Stomach (tissue), 19 donors: ENCODE measurements at places on chromosomes 3 and 15. TPM values are rescaled to one million over a fixed set of nuclear protein-coding genes. Genes with fewer than 3 reads are reported as not detected.

FETUB gene
- total RNA-seq, result not detected

ATP8B4 gene
- 6.7 TPM for total RNA-seq

- DNase-seq, result peak; percentile 22
- H3K27ac ChIP-seq, result no peak overlapping the region
- peaks cover 26% of the 10 kb centered on the region for H3K4me1 ChIP-seq
- H3K27me3 ChIP-seq, result no peaks in the 10 kb centered on the region
- no peaks in the 10 kb centered on the region for H3K36me3 ChIP-seq
These were observed 73.3 kb downstream of the PTPRG start for GRCh38 chr3:61634678-61635077.

PARP9 gene
- total RNA-seq, result 1.4 TPM

DNA sequence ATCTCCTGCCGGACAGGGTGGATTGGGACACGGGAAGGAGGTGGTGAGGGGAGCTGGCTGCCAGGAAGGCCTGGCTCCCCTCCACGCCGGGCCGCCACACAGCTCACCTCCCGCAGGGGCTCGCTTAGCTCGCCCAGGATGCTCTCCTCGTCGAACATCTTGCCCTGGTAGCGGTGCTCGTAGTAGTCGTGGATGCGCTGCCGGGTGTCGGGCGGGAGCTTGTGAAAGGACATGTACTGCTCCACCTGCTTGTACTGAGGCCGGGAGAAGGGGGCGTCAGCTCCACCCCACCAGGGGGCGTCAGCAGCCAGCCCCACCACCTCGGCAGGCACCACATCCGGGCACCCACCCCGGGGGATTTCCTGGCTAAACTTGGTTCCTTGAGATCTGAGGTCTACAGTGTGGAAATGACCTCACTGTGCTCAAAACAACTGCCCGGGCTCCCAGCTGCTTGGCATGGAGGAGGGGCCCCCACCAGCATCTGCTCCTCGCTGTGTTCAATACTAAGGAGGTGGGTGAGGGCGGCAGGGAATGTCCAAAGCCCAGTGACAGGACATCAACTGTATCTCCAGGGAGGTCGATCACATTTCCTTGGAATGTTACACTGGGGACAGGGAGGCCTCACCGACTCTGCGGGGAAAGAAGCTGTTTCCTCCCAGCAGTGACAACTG lies 43.4 kb downstream of the HCN4 start:
- DNase-seq, result no peak
- no peaks in the 10 kb centered on the region for H3K4me1 ChIP-seq
- H3K27ac ChIP-seq, result no peak overlapping the region

DNA sequence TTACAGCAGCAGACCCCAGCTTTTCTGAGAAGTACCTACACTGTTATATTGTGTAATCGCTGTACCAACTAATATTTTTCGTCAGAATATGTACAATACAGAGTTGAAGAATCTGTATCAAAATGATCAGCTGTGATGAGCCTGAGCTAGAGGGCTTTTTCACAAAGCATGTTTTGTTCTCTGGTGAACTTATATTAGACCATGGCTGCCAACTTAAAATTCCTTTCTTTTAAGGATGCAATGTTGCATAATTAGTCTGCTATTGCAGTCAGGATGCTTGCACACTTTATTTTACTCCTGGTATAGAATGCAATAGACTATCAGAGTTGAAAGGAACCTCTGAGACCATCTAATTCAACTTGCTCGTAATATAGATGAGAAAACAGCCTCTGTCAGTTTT lies 127.8 kb downstream of the RBMS3 start:
- no peaks in the 10 kb centered on the region for H3K27me3 ChIP-seq
- no peak overlapping the region for H3K27ac ChIP-seq
- H3K4me3 ChIP-seq, result no peak overlapping the region
- DNase-seq, result no peak
- no peaks in the 10 kb centered on the region for H3K4me1 ChIP-seq

ENTPD3 gene
- total RNA-seq, result not detected

DNA sequence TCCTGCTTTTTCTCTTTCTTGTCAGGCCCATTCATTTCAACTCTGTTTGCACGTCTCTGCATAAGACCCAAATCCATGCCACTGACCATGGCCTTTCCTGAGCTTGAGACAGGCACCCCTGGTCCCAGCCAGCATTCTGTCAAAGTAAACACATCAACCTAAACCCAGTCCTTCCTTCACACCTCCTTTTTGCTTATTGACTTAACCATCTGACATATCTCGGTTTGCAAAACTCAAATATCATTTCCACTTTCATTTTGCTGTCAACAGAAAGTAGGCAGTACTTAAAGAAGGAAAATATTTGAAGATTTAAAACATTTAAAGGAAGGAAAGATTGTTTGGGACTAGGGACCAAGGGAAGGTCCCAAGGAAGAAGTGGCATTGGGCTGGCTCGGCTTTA lies 48.2 kb upstream of the KBTBD8 start:
- H3K27ac ChIP-seq, result no peak overlapping the region
- no peaks in the 10 kb centered on the region for H3K4me1 ChIP-seq
- H3K4me3 ChIP-seq, result no peak overlapping the region
- no peak for DNase-seq
- H3K27me3 ChIP-seq, result no peaks in the 10 kb centered on the region
- no peaks in the 10 kb centered on the region for H3K36me3 ChIP-seq

ASB14 gene
- total RNA-seq, result not detected

DNA sequence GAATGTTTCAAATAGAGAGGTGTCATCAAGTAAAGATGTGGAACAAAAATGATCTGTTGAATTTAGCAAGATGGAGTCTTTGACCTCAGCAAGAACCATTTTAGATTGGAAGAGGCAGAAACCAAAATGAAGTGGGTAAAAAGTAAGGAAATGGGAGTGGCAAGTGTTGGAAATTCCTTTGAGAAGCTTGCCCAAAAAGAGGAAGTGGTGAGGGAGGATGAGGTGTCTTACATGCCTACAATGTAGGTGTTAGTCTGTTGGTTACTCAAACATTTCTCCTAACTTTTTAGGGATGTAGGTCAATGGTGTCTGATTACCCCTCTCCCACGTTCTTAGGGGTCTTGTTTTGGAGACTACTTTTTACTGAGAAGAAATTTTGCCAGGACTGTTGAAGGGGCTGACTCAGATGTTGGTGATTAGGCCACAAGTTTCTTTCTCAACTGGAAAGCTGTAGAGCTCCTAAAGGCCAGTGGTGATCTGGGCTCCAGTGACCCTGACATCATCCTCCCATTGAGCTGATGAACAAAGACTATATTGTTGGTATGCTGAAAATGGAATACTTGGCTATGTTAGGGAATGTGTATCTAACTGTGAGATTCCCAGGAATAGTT lies 5.1 kb downstream of the PPP2R3A start:
- no peak overlapping the region for H3K27ac ChIP-seq
- peaks cover 75% of the 10 kb centered on the region for H3K4me1 ChIP-seq
- no peaks in the 10 kb centered on the region for H3K36me3 ChIP-seq
- no peaks in the 10 kb centered on the region for H3K27me3 ChIP-seq

GRAMD2A gene
- total RNA-seq, result not detected

DNA sequence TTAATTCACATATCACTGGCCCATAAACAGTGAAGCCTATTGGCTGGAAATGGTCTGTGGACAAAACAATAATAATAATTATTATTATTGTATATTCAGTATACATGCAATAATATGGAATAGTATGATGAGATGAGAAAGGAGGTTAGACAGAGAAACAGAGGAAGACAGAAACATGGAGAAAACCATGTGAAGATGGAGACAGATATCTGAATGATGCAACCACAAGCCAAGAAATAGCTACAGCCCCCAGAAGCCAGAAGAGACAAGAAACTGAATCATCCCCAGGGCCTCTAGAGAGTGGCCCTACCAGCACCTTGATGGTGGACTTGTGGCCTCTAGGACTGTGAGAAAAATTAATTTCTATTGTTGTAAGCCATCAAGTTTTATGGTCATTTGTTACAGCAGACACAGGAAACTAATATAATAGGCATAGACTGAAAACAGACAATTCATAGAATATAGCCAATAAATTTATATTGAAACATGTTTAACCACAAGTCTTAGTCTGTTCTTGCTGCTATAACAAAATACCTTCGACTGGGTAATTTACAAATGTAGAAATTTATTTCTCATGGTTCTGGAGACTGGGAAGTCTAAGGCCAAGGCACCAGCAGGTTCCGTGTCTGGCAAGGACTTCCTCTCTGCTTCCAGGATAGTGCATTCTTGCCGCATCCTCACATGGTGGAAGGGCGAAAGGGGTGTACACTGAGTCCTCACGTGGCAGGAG lies 31.6 kb downstream of the MCF2L2 start:
- H3K27ac ChIP-seq, result no peak overlapping the region
- no peaks in the 10 kb centered on the region for H3K4me1 ChIP-seq
- peaks cover 16% of the 10 kb centered on the region for H3K27me3 ChIP-seq
- DNase-seq, result no peak
- no peaks in the 10 kb centered on the region for H3K36me3 ChIP-seq

DNA sequence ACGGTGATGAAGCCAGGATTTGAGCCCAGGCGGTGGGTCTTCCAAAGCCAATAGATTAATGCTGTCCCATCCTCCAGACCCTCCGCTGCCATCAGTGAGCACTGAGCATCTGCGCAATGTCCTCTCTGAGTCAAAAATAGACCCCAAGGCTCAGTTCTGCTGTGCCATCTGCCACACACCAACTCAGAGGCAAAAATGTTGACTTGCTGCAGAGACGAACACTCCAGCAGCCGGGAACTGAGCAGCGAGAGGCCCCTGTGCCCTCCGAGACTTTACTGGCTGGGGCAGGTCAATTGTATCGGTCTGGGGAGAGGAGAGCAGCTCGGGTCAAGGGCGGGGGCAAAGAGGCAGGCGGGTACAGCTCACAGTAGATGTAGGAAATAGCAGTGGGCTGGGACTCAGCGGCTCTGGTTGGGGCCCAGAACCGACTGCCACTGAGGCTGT lies 41.5 kb upstream of the ATP2B2 start:
- no peak for DNase-seq
- H3K4me3 ChIP-seq, result no peak overlapping the region
- H3K27me3 ChIP-seq, result peaks cover 11% of the 10 kb centered on the region
- H3K36me3 ChIP-seq, result no peaks in the 10 kb centered on the region
- no peaks in the 10 kb centered on the region for H3K4me1 ChIP-seq

HHLA2 gene
- total RNA-seq, result 18.8 TPM

DNA sequence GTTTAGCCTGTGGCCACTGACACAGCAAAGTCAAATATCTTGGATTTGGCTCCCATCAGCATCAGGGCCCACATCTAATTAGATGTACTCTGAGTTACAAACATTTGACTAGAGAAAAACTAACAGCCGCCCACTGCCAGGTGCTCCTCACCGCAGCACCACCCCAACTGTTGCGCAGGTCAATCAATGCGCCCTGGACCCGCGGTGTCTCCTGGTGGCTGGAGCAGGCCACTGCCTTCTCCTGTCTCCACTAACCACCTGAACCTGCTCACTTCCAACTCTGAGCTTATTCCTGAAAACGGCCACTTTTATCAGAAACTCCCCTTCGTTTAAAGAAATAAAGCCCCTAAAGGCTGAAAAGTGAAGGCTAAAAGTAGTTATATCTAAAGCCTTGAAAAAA lies 4.3 kb downstream of the RIOX2 start:
- no peak overlapping the region for H3K27ac ChIP-seq
- no peak for DNase-seq
- no peaks in the 10 kb centered on the region for H3K27me3 ChIP-seq
- H3K4me1 ChIP-seq, result peaks cover 20% of the 10 kb centered on the region

GOLGA6A gene
- not detected for total RNA-seq

GRCh38 chr3:22734756-22735155 lies 468.4 kb upstream of the UBE2E2 start:
- H3K4me3 ChIP-seq, result no peak overlapping the region
- no peaks in the 10 kb centered on the region for H3K27me3 ChIP-seq
- DNase-seq, result no peak
- no peaks in the 10 kb centered on the region for H3K36me3 ChIP-seq
- no peak overlapping the region for H3K27ac ChIP-seq

AGTR1 gene
- total RNA-seq, result 10.3 TPM

DNA sequence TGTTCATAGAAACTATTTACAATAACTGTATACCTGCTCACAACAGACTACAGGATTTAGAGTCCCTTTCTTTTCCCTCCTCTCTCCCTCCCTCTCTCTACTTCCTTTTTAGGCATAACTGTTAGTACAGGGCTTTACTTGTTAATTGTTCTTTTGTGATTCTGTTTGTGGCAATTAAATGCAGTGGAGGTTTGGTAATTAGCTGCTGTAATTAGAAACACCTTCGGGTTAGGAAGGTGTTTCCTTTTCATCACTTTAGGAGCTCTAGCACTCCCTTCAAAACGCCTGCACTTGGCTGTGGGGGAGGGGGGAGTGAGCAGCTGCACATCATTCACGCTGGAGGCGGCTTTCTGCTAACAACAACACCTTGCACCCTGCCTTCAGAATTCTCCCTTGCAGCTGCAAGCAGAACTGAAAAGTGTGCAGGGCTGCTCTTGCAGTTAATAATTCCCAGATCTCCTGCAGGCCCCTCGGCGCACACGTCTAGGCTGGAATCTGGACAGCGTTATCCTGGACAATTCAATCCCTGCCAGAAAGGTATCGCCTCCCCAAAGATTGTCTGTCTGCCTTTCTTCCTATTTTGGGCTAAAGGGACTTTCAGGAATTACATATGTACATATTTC lies 242.6 kb upstream of the RGMA start:
- no peaks in the 10 kb centered on the region for H3K36me3 ChIP-seq
- DNase-seq, result peak; percentile 76
- peaks cover 19% of the 10 kb centered on the region for H3K4me1 ChIP-seq
- no peak overlapping the region for H3K4me3 ChIP-seq

DNA sequence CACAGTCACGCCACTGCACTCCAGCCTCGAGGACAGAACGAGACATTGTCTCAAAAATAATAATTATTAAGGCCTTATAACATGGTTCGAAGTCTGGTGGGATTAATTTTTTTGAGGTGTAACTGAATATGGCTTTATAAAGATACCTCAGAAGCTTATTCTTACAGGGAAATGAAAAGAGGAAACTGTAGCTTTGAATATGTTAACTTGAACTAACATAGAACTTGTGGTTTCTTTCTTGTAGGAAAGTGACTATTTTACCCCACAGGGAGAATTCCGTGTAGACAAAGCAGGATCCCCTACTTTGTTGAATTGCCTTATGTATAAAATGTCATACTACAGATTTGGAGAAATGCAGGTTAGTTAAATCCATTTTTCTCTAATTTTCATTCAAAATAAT lies 96.3 kb downstream of the STT3B start:
- no peaks in the 10 kb centered on the region for H3K4me1 ChIP-seq
- H3K4me3 ChIP-seq, result no peak overlapping the region
- DNase-seq, result no peak
- no peaks in the 10 kb centered on the region for H3K27me3 ChIP-seq
- H3K27ac ChIP-seq, result no peak overlapping the region

MME gene
- total RNA-seq, result 16.5 TPM

GRCh38 chr3:30344288-30344687 lies 262.1 kb upstream of the TGFBR2 start:
- no peaks in the 10 kb centered on the region for H3K27me3 ChIP-seq
- H3K36me3 ChIP-seq, result no peaks in the 10 kb centered on the region
- no peak overlapping the region for H3K4me3 ChIP-seq
- H3K27ac ChIP-seq, result peak overlapping the region; percentile 30

FNDC3B gene
- 75.3 TPM for total RNA-seq

GRCh38 chr3:129483870-129484269 lies 43.8 kb downstream of the IFT122 start:
- H3K27ac ChIP-seq, result no peak overlapping the region
- peaks cover 81% of the 10 kb centered on the region for H3K36me3 ChIP-seq
- H3K4me1 ChIP-seq, result peaks cover 3% of the 10 kb centered on the region
- no peak for DNase-seq
- no peak overlapping the region for H3K4me3 ChIP-seq

CLSTN2 gene
- 1.8 TPM for total RNA-seq

GRCh38 chr15:98951493-98952320 lies 55.9 kb downstream of the PGPEP1L start:
- H3K27me3 ChIP-seq, result no peaks in the 10 kb centered on the region
- H3K4me3 ChIP-seq, result no peak overlapping the region
- DNase-seq, result peak; percentile 38
- peaks cover 23% of the 10 kb centered on the region for H3K4me1 ChIP-seq
- peak overlapping the region; percentile 57 for H3K27ac ChIP-seq

ALDH1L1 gene
- total RNA-seq, result 17.4 TPM
